ENCODE measurements at places on chromosomes 16 and 17.

DNA sequence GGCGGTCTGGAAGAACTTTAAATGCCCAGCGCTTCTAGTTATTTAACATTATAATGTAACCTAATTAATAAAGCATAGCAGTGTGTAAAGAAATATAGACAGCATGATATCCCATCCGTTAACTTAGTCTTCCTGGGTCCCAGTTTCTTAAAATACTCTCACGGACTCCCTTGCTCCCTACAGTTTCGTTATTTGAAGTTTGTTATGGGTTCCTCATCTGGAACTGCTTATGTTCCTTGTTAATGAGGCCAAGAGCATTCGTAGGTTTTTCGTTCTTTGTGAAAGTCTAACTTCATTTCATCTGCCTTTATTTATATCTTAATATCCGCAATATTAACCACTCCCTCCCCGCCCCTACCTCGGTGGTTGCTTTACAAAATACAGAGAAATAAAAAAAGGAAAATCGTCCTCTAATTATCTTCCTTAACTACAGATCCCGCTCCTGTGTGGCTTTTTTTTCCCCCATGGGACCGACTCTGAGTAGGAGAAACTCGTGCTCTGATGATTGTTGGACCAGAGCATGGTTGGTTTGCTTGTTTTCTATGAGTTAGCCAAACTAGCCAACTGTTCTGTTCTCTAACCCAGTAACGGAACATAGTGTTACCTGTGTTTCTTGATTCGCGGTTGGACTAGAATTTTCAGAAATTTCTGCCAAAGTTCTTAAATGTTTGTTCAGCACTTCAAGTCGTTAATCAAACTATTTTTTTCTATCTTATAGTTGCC is 863 bp downstream of the ADPRM start:
- DNase-seq = no peak

- DNase-seq = no peak
These were observed 123.0 kb downstream of the MSI2 start for GRCh38 chr17:57379237-57379894.

DNA sequence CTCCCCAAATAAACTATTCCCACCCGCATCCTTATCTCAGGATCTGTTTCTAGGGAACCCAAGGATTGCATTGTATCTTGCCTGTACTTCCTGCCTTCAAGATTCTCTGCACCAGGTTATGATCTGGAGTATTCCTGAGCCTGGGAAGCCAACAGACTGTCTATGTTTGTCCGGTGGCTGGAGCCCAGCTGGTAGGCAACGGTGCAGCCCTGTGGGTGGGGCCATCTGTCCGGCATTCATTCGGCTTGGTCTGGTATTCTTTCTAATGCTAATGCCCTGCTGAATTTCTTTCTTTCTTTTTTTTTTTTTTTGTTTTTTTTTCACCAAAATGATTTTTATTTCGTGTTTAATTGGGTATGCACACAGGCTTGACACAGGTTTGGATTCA is 20.7 kb upstream of the TVP23A start:
- no peak for DNase-seq

- no peak for DNase-seq
These were observed 4.8 kb downstream of the GNG13 start for GRCh38 chr16:795580-796229.

DNA sequence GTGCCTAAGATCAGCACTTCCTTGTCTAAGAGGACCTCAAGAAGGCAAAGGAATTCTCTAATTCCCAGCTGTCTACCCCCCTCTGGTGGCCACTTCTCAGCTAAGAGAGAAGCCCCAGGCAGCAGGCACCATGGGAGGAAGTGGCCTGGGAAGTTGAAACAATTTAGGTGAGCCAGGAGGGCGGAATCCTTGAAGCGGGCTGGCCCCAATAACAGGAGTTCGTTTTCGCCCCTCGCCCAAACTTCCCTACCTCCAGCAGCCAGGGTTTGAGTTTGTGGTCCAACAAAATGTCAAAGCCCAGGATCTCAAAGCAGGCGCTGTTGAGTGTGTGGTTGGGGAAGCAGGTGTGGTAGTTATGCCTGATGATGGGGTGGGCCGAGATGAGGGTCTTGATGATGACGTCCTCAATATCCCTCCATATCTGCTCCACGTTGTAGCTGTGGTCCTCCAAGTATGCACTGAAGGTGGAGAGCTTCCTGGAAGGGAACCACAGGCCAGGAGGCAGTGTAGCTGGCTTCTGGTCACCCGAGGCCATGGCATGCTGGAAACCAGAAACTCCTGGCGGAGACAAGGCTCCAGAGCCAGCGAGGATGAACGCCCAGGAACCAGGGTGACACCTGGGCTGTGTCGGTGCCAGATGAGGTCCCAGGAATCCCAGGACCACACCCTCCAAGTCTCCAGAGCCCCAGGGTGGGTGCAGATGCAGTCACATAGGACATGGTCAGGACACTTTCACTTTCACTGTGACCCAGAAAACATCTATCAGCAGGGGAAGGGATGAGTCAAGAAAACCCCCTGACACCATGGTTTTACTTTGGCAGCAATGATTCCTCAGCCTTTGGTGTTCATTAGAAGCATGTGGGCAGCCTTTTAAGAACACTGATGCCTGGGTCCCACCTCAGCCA is 25.6 kb downstream of the TTLL6 start:
- DNase-seq = peak; percentile 57

GRCh38 chr17:20170085-20170484 is 160.9 kb downstream of the SPECC1 start:
- DNase-seq = no peak

- no peak for DNase-seq
These were observed 111.8 kb upstream of the NOG start for GRCh38 chr17:56481659-56482058.

DNA sequence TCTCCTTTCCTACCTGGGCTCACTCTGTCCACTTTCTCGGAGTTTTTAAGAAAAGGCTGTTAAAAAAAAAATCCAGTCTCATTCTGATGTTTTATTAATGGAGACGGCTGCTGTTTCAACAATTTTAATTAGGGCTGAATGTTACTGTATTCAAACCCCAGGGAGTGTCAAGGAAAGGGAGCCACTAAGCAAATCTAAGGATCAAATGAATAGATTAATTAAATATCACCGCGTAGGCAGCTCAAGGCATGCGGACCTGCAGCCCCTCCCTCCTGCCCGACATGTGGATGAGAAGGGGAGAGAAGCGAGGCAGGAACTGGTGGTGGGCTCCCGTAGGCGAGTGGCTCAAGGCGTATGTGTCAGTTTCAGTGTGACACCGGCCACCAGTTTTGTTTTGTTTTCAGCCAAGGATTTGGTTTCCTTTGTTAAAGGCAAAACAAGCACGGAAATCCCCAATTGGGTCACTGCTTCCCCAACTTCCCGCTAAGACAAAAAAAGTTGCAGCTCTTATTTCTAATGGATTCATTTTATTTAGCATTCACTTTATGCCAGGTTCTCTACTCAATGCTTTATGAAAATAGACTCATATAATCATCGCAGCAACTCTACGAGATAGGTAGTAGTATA is 110.6 kb downstream of the GP2 start:
- DNase-seq = no peak

DNA sequence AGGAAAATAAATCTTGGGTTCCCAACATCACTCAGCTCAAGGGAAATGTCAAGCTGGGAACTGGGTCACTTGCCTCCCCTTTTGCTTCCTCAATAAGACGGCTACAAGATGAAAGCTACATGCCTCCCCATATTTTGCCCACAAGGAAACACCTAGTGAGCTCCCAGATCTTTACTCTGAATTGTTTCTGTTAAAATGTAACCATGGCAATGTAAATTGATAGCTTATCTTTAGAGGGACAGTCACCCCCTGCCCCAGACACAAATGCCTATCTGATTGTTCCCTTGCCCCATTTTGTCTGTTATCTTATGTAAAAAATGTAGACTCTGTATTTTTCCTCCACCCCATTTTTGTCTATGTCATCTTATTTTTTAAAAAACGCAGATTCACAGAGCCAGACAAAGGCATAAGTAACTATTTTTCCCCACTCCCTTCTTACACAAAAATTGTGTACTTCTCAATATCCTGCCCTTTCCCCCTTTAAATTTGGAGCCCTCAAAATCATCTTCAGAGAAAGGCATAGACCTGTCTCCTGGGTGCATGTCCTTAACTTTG is 288.7 kb upstream of the ERCC4 start:
- no peak for DNase-seq

DNA sequence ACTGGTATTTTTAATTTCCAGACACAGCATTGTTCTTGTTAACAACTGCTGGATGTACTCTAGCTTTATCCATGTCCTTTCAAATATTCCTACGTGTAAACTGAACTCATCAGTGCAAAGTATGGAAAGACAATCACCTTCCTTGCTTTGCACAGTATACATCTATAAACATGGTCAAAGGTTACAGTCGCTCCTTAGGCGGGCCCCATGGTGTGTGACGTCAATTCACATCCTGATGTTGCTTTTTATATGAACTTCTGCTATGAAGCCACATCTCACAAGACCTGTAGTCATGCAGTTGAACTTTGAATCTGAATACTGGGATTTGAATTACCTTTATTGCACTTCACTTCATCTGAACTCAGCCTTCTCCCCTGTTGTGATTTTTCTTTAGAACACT is 447.6 kb upstream of the PSMD7 start:
- no peak for DNase-seq

DNA sequence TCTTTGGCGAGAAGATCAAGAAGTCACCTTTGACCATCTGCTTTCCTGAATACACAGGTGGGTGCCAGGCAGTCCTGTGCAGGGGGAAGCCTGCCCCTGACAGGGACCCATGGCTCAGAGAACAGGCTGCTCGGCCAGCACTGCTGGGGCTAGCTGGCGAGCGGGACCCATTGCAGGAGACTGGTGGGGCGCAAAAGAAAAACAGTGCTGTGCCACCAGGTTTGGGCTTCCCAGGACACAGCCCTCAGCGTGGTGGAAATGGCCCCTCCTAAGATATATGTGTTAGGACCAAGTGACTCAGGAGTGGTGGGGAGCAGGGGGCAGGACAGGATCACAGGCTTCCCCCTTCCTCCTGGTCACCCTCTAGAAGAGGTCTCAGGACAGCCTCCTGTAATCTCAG is 73.9 kb downstream of the AMFR start:
- DNase-seq = no peak

DNA sequence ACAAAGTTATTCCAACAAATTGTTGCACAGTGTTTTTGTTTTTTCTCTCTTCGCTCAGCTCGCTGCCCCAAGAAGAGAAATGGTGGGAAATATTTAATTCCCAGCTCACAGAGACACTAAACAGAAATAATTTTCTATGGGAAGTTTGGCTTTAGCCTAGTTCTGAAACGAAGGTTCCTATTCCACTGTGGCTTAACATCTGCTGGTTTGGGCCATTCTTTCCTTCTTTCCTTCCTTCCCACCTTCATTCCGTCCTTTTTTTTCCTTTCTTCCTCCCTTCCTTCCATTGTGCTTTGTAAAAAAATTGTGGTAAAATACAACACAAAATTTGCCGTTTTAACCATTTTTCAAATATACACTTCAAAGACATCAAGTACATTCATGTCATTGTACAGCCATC is 393.5 kb upstream of the SOX9 start:
- no peak for DNase-seq

DNA sequence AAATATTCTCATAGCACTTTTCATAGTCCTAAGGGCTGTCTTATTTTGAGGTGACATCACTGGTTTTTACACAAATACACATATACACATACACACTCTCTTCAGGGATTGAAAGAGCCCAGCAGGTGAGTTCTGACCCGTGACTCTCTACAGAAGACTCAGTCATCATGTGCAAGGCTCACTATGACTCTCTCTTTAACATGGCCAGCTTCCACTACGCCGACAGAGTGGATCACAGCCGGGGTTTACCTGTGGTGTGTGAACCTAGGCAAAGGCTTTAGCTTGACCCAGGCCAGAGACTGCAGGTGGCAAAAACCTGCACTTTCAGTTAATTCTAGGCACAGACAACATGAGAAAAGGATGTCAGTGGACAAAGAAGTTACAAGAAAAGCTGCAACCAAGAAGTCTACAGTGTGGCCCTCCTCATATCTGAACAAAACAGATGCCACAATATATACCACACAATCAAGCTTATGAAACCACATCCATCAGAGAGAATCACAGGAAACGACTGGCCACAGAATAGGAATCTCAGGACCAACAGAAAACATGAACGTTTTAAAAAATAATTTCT is 56.5 kb downstream of the CYTH1 start:
- no peak for DNase-seq

DNA sequence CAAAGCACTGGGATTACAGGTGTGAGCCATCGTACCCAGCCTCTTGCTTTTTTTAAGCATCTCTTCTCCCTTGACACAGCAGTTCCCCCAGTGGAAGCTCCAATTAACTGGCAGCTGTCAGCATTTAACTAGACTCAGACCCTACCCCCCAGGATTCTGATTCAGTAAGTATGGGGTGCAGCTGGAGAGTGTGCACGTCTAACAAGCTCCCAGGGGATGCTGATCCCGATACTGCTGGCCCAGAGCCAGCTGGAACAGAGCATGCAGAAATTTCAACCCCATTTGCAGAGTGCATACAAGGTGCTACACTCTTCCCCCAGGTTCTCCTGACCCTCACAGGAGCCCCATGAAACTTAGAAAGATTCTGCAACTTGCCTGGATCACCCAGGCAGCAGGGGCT is 27.7 kb upstream of the BCO1 start:
- no peak for DNase-seq

DNA sequence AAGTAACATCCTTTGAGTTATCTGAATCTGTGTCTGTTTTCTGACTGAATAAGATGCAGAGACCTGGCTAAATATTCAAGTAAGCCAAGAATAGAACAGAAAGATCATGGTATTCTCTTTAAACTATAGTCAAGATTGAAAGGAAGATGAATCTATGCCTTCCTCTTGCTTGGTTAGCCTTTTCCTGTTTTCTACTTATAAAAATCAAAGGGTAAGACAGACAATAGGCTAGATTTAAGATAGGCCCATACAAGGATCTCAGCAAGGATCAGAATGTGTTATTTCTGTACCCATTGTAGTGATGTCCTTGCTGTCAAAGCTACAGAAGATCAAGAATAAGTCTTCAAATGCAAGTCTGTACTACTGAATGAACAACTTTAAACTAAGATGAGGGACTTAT is 7.0 kb upstream of the CDR2 start:
- no peak for DNase-seq

GRCh38 chr16:10388988-10389387 is 3.1 kb downstream of the ATF7IP2 start:
- no peak for DNase-seq

DNA sequence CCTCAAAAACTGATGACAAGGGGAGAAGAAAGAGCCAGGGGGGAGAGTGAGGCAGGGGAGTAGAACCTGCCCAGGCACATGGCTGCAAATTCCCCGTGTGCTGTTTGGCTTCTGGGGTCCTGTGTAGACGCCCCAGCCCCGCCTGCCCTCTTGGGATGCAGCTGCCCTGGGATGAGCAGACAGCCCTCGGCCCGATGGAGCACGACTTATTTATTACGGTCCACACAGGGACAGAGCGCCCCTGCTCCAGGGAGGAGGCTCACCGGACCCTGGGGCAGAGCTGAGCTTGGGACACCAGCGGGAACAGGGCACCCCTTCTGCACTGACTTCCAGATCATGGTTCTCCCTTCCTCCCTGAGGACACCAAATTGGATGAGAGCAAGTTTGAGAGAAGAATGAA is 9.1 kb downstream of the LDHD start:
- DNase-seq = no peak

GRCh38 chr17:49676276-49676868 is 1.5 kb downstream of the SPOP start:
- DNase-seq = no peak

Data from substantia nigra (tissue), 51 donors.